Left lung (tissue), 14 donors: ENCODE measurements at places on chromosomes 13 and 19. TPM values are rescaled to one million over a fixed set of nuclear protein-coding genes. Genes with fewer than 3 reads are reported as not detected.
A peak's percentile ranks its signal among the peaks of the same experiment; 100 is the strongest.

Gene LILRB1
- polyA plus RNA-seq = 1.3 TPM

DNA sequence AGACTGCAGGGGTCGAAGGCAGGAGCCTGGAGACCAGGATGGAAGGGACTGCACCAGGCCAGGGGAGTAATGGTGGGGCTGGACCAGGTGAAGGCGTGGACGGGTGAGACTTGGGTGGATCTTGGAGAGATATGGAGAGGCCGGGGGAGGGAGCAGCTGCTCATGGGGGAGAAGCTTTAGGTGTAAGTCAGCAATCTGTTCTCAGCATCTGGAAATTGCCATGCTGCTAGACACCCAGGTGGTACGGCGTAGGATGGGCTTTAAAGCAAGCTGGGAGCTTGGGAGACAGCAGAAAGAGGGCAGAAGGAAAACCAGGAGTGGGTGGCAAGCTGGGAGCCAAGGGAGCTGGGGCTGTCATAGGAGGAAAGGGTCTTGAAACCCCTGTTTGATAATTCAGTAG lies 3.0 kb downstream of the CERS4 start:
- DNase-seq = no peak

Gene CGB1
- not detected for polyA plus RNA-seq

GRCh38 chr19:37997911-37998344 lies 90.9 kb downstream of the SIPA1L3 start:
- DNase-seq = no peak

GRCh38 chr19:52891336-52891735 lies 6.1 kb downstream of the ZNF320 start:
- DNase-seq = no peak

DNA sequence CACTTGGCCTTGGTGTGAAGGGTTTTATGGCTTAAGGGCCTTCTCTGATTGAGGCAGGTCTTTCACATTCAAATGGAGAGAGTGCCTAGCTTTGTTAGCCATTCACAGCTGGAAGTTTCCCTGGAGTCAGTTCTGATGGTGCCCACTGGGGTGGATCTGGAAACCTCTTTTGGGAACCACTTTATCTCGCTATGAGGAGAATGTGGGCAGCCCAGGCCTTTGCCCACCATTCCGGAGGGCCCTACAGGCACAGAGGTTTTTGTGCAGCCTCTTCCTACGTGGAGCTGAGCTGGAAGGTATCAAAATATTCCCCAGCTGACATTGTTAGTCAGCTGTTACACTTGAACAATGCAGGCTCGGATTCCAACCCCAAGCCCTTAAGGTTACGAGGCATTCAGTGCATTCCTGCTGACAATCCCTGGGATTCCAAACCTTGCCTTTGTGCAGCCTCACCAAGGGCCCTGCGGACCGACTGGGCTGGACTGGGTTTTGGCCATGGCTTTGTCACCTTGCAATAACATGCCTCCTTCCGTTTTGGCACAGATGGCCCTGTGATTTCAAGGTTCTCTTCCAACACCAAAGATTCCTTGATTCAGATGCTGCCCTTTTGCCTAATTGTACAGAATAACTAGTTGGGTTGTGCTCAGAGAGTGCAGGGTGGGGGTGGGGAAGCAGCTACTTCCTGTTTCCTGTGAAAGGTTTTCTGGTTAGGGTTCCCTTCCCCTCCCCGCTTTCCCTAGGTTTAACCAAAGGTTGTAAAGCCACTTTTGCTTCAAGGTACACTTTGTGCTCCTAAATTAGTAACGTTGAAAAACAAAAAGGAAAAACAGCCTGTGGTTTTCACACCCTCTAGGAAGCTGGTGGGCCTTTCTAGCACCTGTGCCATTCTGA lies 27.0 kb downstream of the SAE1 start:
- DNase-seq = peak; percentile 46

DNA sequence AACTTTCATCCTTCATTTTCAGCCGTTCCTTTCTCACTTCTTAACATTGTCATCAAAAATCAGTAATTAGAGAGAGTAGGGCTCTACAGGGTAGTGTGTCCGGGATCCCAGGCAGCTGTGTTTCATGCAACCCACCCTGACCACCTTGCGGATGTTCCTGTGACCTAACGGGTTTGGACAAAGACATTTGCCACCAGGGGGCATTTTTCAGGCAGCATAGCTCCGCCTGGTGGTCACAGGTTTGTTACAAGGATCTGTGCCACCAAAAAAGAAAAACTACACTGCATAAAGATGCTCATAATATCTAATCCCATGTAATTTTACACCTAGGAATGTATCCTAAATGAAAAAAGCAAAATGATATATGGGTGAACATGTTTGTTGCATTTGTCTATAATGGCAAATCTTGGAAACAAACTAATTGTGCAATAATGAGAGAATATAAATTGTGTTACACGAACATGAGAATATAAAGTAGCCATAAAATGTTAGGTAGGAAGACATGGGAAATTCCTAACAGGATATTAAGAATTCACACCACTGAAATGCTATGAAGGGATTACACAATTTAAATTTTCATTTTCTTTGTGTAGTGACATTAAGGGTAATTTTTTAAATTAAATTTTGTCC lies 123.0 kb downstream of the SLC7A1 start:
- peak; percentile 41 for DNase-seq

Gene ZNF283
- 24.7 TPM for polyA plus RNA-seq

DNA sequence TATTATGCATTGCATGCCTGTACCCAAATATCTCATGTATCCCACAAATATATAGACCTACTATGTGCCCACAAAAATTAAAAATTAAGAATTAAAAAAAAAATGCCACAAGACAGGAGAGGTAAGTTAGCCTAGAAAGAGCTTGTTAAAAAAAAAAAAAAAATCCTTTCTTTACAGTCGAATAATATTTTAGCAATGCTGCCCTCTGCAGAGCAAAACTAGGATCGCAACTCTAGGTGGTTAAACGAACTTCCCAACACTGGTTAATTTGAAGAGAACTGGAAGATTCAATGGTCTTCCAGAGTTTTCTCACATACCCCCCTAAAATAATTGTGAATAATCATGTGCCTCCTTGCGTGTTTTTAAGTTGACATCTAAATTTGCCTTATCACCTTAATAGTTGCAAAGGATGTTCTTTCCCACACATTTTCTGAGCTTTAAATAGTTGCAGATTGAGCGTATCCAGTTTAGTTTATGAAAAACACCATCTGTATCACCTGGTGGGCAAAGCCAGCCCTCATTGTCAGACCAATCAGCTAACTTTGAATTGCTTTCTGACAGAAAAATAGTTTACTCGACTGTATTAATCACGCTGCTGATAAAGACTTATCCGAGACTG lies 47.4 kb upstream of the RCBTB2 start:
- peak; percentile 57 for DNase-seq

Gene SYNGR4
- polyA plus RNA-seq = 0.65 TPM

GRCh38 chr13:96112936-96113335 lies 23.0 kb downstream of the HS6ST3 start:
- no peak for DNase-seq
